ENCODE measurements at places on chromosomes 5 and 9.

- DNase-seq = no peak
Observed at GRCh38 chr5:94702729-94703128, 84.3 kb downstream of the SLF1 start.

- DNase-seq = peak; percentile 93
Observed at GRCh38 chr5:141681695-141682641, at the start of gene ARAP3. TSS of gene ARAP3 (minus strand) at chr5:141682230. CDS start at chr5:141680486, 1,744 bp downstream.

DNA sequence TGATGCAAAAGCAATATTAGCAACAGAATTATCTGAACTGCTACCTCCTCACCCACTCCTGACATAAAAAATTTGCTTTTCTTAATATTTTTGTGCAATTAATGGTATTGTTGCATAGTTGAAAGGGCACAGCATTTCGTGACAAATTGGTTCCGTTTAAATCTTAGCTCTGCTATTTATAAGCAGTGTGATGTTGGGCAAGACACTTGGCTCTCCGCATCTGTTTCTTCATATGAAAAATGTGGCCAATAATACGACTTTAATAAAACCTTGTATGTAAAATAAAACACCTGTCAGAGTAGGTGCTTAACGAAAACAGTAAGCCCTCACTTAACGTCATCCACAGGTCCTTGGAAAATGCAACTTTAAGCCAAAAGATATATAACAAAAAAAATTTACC is 4.2 kb downstream of the TMEM167A start:
- no peak for DNase-seq

DNA sequence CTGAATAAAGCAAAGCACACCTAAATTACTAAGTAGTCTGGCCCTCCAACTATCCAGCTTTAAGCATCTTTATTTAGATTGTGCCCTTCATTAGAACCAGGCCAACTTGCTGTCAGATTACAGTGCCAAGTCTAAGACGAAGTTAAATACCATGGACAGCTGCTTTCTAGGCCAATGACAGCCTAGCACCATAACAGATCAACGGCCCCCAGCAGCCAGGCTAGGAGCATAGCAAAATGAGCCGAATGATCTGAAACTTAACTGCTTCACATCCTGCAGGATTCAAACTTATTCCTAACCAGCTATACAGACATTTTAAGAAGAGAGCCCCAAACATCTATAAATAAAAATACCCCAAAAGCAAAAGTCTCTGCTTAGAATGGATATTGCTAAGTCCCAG is 6.8 kb downstream of the SLC24A2 start:
- DNase-seq = peak; percentile 31

- DNase-seq = no peak
Observed at GRCh38 chr9:136640171-136641111, 22.3 kb upstream of the EGFL7 start.

GRCh38 chr5:139205124-139205523 is 7.0 kb upstream of the SIL1 start:
- no peak for DNase-seq

DNA sequence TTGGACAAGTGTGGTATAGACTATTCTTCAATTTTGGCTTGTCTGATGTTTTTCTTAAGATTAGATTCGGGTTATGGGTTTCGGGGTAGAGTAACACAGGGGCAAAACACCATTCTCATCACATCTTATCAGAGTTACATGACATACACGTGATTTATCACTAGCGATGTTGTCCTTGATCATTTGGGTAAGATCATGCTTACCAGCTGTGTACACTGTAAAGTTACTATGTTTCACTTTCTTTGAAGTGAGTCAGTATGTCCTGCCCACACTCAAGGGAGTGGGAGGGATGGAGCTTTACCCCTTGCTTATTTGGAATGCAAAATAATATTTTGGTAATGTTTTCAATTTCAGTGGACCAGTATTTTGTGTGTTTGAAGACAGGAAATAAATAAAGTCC is 101.8 kb upstream of the TAF11L2 start:
- DNase-seq = no peak

- DNase-seq = no peak
Observed at GRCh38 chr9:23674016-23674585, 151.9 kb downstream of the ELAVL2 start.

DNA sequence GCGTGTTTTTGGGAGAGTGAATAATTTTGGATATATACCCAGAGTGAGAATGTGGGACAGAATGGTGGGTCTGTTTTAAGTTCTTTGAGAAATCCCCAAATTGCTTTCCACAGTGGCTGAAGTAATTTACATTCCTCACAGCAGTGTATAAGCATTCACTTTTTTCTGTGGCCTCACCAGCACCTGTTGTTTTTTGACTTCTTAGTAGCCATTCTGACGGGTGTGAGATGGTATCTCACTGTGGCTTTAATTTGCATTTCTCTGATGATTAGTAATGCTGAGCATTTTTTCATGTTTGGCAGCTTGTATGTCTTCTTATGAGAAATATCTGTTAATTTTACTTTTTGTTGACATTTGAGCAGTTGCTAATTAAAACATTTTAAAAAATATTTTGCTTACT is 9.4 kb upstream of the SPATA31D1 start:
- no peak for DNase-seq

GRCh38 chr9:107033966-107034365 is 171.0 kb downstream of the ZNF462 start:
- no peak for DNase-seq

GRCh38 chr9:1231998-1232919 is 182.1 kb downstream of the DMRT2 start:
- peak; percentile 88 for DNase-seq

DNA sequence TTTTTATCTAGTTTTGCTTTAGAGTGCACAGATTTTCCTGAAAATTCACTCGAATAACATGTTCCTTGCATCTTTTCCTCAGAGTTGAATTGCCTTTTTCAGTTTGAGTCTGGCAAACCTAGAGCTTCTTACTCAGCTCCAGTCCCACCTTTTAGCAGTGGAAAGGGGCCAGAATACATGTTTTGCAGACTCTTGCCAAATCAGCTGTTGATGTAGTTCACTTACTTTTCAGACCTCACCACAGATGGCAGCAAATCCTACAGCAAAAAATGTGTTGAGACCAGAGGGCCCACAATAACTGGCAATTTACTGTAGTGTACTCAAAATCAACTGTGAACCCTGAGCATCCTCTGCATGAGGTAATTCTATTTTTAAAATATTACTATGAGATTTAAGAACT is 545.2 kb upstream of the ACO1 start:
- DNase-seq = peak; percentile 47

DNA sequence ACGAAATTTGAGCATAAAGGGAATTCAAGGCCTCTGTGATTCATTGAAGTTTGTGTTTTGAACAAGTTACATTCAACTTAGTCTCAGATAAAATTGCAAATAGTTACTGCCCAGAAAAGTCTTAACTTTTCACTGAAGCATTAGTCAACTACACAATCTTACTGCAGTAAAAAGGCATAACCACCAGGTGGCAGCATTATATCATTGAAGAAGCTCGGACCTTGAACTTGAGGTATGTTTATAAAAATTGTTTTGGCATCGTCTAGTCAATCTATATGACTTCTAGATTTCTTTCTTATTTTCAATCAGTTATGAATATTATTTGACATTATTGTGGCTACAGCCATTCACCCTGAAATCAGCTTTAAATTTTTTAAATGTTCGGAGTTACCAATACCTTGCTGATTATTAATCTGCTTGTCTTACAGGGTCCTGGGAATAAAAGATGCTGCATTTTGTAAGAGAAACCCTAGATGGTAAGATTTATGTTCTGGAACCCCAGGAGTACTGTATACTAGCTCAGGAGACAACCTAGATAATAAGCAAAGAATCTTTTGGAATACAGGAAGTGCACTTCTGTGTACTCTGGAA is 83.9 kb upstream of the GRAMD2B start:
- peak; percentile 86 for DNase-seq

GRCh38 chr9:130191749-130192120 is 19.5 kb downstream of the NCS1 start:
- DNase-seq = no peak

GRCh38 chr5:43171451-43171850 is 20.6 kb upstream of the NIM1K start:
- no peak for DNase-seq

DNA sequence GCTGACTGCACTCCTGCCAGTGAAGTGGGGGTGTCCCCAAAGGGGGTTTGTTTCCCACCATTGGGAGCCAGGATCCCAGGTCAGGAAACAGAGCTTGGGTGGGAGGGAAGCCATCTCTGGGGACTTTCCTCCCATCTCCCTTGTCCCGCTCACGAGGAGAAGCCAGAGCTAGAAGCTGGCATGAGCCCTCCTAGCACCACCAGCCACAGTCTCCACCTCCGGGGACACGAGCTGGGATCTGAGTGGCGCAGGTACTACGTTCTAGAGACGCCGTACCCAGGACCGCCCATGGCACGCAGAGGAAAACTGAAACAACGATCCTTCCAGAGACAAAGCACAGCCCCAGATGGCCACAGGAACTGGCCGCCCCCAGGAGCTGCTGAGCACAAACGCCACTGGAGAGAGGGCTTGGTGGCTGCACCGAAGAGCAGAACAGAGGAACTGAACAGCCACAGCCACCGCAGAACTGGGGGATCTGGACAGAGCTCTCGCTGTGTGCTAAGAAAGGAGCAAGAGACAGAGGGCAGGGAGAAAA is 29.8 kb downstream of the ADAMTS2 start:
- DNase-seq = no peak

- DNase-seq = peak; percentile 86
Observed at GRCh38 chr9:72477930-72478518, 43.4 kb upstream of the TMC1 start.

DNA sequence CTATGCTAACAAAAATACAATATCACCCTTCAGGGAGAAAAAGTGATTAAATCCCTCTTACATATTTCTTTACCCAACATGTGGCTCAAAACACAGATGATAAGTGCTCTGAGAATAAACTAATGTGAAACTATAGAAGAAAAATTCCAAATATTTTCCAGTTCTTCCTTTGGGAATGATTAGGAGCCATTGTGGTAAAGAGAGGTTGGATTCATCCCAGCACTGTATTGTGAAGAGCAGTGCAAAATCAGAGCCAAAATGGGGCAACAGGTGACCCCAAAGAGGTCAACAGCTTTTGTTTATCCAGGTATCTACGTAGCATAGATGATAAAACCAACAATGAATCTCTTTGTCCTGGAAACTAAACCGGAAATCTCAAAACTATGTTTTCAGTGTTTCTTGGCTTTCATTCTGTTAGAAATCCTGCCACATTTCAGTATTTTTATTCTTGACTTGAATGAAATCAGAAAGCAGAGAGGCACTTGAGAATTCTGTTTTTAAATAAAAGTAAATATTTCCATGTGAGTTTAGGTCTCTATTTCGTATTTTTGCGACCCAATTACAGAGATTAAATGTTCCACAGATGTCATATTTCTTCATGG is 120.4 kb upstream of the FST start:
- DNase-seq = no peak

DNA sequence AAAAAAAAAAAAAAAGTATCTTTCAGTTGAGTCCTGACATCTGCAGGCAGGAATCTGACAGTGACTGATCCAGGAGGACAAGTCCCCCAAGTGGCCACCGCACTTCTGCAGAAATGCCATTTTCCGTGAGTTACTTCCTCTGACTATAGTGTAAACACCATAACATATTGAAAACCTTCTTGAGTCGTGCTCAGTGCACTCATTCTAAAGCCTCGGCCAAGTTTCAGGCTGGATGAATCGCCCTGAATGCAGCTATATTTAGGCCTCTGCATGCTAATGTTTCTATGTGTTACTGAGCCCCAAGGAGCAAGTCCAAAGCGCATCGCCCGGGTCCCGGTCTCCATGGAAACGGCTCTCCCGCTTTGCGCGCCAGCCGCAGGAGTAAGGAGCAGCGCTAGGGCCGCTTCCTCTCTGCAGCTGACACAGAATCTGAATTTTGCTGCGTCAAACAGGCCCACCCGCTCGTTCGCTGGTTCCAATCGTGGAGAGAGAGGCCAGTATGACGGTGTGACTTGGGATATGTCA is 335.4 kb downstream of the MSX2 start:
- DNase-seq = no peak

- no peak for DNase-seq
Observed at GRCh38 chr5:20618340-20618739, 630.3 kb upstream of the CDH18 start.

- DNase-seq = no peak
Observed at GRCh38 chr9:81259896-81260295, 429.5 kb downstream of the TLE1 start.

DNA sequence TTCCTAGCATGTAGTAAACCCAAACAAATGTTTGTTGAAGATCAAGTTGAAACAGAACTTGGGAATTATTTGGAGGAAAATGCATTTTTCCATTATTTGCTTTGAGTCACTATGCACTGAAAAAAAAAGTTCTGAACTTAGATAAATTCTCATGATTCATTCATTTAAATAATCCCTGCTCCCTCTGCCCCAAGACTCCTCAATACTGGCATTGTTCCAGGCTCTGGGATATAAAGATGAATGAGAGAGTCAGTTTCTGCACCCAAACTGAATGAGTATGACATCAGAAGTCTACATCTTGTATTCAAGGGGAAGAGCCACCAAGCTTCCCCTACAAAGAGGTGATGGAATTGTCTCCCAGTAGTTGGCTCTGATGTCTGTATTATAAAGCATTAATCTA is 123.9 kb downstream of the SEC61B start:
- peak; percentile 56 for DNase-seq

DNA sequence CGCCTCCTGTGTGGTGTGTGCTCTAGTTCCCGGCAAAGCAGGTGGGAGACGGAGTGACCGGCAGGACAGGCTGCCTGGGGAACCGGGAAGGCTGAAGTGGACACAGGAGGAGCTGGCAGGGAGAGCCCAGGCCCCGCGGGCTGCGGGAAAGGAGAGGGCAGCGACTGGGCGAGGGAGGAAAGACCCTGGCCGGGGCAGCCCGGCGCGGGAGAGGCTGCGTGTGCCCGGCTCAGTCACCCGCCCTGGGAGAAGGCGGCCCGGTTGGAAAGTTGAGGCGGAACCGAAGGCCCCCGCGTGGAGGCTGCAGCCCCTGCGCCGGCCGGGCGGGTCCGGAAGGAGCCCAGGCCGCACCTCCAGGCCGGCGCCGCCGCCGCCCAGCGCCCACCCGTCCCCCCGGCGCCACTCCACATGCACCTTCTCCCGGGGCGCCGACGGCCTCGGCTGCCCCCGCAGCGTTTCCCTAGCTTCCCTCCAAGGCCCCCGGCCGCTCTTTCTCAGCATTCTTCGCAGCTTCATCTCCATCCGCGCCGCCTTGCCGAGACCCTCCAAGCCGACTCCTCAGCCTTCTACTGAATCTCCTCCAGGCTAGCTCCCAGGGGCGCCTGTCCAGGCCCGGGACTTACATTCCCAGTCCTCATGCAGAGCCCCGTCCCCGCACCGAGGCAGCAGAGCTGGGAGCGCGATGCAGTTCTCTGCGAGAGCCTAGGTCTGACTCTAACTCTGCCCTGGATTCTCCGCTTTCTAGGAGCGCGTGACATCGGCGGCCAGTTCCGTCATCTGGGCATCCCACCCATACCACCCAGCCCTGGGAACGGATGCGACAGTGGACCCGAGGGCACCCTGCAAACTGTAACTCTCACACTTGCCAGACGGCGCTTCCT is 152.0 kb downstream of the ERCC6L2 start:
- no peak for DNase-seq
